ENCODE measurements at places on chromosomes 13 and 19. TPM values are rescaled to one million over a fixed set of nuclear protein-coding genes. Genes with fewer than 3 reads are reported as not detected.

The MCEMP1 gene
- not detected for total RNA-seq

The IFNL4 gene
- not detected for total RNA-seq

The CYP2A6 gene
- not detected for total RNA-seq

The CEACAM8 gene
- 0.25 TPM for total RNA-seq

The PDX1 gene
- not detected for total RNA-seq

The CYP2F1 gene
- total RNA-seq: not detected

The FGF22 gene
- total RNA-seq: 0.25 TPM

The CCDC169 gene
- total RNA-seq: 3.4 TPM

The RNF225 gene
- not detected for total RNA-seq

The LENG9 gene
- total RNA-seq: 2.7 TPM

The OR7E24 gene
- not detected for total RNA-seq

The SERP2 gene
- total RNA-seq: 28.0 TPM

Measured in temporal lobe (tissue), 4 donors.